ENCODE measurements at places on chromosomes 7 and 10.

- DNase-seq: no peak
Measured at GRCh38 chr7:45074528-45075354, 14.0 kb downstream of the NACAD start.

DNA sequence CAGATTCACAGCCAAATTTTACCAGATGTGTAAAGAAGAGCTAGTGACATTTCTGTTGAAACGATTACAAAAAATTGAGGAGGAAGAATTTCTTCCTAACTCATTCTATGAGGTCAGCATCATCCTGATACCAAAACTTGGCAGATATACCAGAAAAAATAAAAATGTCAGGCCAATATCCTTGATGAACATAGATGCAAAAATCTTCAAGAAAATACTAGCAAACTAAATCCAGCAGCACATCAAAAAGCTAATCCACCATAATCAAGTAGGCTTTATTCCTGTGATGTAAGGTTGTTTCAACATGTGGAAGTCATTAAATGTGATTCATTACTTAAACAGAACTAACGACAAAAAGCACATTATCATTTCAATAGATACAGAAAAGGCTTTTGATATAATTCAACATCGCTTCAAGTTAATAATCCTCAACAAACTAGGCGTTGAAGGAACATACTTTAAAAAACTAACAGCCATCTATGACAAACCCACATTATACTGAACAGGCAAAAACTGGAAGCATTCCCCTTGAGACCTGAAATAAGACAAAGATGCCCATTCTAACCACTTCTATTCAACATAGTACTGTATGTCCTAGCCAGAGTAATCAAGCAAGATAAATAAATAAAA, 807.7 kb upstream of the ZWINT start:
- no peak for DNase-seq

DNA sequence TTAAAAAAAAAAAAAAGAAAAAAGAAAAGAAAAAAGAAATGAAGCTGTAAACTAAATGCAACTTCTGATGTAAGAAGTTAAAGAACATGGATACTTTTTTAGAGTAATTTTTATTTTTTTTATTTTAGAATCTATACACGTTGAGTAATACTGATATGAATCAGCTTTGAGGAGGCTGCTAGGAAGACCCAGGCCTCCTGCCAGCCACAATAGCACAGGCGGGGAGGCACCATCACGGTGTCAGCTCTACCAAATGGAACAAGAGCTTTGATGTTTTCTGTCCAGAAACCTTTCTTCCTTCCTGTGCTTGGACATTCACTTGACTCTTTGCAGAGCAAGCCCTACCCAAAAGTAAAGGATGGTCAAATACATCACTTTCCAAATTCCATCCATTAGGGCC, 45.3 kb upstream of the EGR2 start:
- no peak for DNase-seq

- no peak for DNase-seq
Measured at GRCh38 chr10:71868192-71868697, 17.2 kb upstream of the PSAP start.

- DNase-seq: peak; percentile 13
Measured at GRCh38 chr7:101171442-101171837, 6.1 kb upstream of the VGF start.

- no peak for DNase-seq
Measured at GRCh38 chr7:119436882-119437281, 836.1 kb upstream of the KCND2 start.

GRCh38 chr7:2255145-2256139, 13.4 kb downstream of the NUDT1 start:
- no peak for DNase-seq

DNA sequence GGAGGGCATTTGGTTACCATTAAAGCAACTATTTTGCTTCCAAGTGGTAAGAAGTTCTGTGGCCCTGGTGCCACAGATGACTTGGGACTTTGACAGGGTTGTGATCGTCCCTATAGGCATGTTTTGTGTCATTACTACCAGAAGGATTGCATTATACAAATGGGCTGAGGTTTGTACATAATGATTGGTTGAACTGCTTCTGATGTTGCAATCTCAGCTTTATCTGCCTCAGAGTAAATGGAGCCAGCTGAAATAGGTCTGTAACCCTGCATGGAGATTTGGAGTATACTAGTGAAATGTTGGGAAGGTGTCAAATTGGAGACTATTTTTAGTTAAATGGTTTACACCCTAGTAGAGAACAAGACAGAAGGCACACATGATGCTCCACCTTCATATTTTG, 46.1 kb upstream of the SEPTIN7 start:
- no peak for DNase-seq

DNA sequence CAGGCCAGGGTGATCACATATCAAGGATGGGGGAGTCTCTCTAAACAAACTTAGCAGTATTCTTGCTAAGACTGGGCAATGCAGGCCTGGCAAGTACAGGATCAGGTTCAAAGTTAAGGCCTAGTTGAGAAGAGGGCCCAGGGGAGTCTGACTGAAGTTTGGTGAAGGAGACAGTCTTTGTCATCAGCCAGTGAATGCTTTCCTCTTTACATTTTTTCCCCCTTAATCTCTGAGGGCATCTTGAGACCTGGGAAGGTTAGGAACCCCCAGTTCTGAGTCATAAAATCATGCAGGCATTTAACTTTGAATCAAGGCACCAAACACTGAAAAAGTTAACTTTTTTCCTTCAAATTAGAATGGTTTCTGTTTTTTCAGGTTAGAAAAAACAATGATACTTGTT, 311.5 kb downstream of the REEP3 start:
- DNase-seq: no peak

DNA sequence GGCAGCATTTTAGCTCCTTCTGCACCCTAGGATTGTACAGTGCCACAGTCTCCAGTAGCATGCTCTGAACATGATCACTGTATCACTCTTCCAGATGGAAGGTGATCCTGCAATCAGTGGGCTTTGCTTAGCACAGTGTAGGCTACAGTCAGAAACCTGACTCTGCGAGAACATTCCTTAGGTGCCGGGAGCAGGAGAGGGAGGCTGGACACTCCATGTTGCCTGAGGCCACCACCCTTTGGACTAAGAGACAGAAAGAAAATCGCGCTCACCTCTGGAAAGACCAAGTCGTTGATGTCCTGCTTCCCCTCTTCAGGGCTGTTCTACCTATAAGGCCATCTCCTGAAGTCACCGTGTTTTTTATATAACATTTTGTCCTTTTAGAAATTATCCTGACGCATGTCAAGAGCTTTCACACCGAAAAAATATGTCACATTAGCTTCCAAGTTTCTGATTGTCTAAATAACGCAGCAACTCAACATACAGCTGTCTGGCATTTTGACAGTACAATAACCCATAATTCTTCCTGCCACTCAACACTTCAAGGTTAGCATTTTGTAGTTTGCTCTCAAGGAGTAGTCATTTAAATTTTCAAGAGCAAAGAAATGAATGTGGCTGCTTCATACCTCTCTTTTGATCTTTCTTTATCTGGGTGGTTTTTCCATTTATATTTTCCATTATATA, 563.1 kb downstream of the LRMDA start:
- DNase-seq: no peak

GRCh38 chr10:15744217-15744865, 24.6 kb upstream of the ITGA8 start:
- DNase-seq: peak; percentile 76

DNA sequence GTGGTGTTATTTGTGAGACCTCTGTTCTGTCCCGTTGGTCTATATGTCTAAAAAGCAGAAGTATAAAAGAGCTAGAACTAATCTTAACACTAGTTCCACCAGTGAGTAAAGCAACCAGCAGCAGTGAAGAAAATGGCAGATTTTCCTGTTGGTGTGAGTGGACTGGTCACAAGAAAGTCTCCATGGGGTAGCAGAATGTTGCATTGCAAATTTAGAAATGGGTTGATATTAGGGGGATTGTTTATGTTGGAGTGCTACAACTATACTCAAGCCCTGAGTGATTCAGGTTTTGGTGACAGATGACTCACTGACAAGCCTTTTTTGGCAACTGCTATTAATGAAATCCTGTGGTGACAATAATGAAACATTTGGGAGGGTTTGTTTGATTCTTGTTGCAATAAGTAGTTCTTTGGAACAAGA, 5.6 kb downstream of the AVL9 start:
- no peak for DNase-seq

GRCh38 chr10:21650353-21650752, 116.3 kb downstream of the MLLT10 start:
- DNase-seq: no peak

DNA sequence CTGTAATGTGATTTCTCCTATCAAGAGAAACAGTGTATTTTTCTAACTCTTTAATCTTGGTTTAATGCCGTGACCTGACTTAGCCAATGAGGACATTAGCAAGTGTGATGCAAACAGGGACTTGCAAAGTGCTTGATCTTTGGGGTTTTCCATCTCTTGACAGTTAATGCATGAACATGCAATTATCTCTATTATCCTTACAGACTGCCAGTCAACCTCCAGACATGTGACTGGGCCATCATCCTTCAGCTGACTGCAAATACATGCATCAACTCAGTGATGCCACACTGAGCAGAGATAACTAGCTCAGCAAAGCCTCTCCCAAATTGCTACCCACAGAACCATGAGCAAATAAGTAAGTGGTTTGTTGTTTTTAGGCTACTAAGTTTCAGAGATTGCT, 409.6 kb downstream of the GPAM start:
- no peak for DNase-seq

DNA sequence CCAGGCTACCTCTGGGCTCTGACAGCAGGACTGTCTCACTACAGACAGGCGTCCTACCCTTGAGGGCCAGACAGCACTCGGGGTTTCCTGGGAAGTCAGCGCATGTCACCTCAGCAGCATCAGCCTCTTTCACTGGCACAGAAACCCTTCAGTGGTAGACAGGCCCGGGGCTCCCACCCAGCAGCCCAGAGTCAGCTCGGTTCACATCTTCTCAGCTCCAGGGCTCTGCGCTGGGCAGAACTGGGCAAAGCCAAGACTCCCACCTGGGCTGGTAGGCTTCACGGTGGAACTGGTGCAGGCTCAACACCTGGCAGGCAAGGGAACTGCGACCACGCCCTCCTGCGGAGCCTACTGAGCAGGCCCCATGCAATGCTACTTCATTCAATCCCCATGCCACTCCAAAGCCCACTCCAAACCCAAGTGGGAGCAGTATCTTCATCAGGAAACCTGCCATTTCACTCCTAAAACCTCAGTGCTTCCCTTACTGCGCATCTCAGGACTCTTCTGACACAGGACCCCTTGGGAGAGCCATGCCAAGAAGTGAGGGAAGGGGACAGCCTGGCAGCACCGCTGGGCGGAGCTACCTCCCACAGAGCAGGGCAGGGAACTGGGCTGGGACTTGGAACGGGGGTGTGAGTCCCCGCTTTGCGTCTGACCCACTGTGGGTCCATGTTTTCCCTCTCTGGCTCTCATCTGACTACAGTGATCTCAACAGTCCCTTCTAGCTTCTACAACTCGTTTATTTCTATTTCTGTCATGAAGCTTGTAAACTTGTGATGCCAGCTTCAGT, 60.4 kb downstream of the SCRN1 start:
- DNase-seq: no peak

DNA sequence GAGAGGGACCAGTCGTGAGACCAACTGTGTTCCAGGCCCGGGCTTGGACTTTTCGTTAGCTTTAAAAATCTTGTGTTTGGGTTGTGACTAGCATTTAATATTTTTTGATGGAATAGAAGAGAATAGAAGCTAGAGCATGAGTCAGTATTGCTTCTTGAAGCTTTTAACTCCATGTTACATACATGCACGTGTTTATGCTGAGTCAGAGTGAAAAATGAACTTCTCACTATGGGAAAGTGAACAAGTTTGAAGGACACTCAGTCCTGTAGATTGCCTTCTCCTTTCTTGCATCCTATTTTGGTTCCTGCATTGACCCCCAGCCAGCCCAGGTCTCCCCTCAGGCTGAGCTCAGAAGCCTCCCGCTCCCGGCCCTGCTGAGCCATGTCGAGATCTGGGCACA, 31.8 kb downstream of the GHRHR start:
- no peak for DNase-seq
